Bronchial smooth muscle cell (primary cell): ENCODE measurements at places on chromosomes 2 and 18. TPM values are rescaled to one million over a fixed set of nuclear protein-coding genes. Genes with fewer than 3 reads are reported as not detected.

Gene OSR1
- total RNA-seq: 9.7 and 27.0 TPM in 2 replicates

Gene AMER3
- under 0.01 TPM in 1 of 2 replicates, not detected in the other for total RNA-seq

Gene SAG
- total RNA-seq: under 0.01 TPM in 1 of 2 replicates, not detected in the other

Gene C2orf92
- total RNA-seq: 1.4 TPM in 2 replicates

Gene EVX2
- total RNA-seq: not detected in 2 replicates

Gene KIF1A
- under 0.01 TPM in 1 of 2 replicates, not detected in the other for total RNA-seq

Gene GALR1
- not detected in 2 replicates for total RNA-seq

Gene UPP2
- total RNA-seq: 0.09 TPM in 1 of 2 replicates, not detected in the other

Gene PRKAG3
- not detected in 2 replicates for total RNA-seq
